ENCODE measurements at places on chromosomes 2 and 18.

GRCh38 chr2:124708661-124709060 lies 683.6 kb downstream of the CNTNAP5 start:
- no peak for DNase-seq

DNA sequence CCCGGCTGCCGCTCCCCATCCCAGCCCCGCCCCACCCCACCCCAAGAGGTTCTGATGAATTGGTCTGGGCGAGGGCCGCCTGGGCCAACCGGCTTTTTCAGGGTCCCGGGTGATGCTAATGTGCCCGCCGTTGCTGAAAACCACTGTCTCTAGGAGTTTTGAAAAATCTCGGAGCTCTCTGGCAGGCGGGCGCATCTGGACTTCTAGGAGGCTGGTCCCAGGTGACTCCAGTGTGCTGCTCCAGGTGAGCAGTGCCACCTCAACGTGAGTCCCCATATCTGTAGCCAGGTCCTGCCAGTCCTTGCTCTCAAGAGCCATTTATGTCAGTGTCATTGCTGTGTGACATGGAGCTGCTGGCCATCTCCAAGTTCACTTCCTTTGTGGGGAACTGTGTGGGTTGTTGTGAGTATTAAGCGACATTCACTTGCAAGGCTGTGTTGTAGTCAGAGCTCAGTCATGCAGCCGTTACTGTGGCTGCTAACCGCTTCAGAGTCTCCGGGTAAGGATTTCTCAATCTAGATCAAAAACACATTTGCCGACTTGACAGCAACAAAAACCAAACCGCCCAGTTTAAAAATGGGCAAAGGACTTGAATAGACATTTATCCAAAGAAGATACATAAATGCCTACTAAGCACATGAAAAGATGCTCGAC lies at the start of gene RFX8:
Gene RFX8 (minus strand): TSS at position 382 of the 654 bp plus-strand sequence. CDS start 8,264 bp downstream, outside the sequence.
- no peak for DNase-seq

DNA sequence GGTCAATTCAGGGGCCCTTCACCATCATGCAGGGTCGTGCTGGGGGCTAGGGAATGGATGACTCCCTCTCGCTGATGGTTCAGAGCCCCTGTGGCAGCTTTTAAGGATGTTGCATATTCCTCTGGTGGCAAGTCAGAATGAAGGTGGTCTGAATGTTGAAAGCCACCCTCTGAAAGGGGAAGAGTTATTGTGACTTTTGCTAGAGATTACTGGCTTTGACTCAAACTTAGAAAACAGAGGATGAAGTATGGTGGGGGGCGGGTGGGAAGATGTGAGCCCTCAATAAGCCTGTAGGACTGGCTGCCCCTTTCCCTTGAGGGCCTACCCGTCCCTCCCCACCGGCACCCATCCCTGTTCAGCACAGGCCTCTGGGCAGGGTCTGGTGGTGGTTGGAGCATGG lies 23.2 kb downstream of the MC2R start:
- no peak for DNase-seq

DNA sequence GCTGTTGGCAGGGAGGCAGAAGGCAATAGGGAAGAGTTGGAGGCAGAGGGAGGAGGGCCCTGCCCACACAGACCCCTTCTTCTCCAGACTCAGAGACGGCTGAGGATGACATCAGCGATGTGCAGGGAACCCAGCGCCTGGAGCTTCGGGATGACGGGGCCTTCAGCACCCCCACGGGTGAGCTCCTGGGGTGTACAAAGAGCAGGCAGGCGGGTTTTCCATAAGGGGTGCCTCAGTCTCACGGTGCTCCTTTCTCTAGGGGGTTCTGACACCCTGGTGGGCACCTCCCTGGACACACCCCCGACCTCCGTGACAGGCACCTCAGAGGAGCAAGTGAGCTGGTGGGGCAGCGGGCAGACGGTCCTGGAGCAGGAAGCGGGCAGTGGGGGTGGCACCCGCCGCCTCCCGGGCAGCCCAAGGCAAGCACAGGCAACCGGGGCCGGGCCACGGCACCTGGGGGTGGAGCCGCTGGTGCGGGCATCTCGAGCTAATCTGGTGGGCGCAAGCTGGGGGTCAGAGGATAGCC lies 10.0 kb downstream of the SPEG start:
- DNase-seq, result no peak

DNA sequence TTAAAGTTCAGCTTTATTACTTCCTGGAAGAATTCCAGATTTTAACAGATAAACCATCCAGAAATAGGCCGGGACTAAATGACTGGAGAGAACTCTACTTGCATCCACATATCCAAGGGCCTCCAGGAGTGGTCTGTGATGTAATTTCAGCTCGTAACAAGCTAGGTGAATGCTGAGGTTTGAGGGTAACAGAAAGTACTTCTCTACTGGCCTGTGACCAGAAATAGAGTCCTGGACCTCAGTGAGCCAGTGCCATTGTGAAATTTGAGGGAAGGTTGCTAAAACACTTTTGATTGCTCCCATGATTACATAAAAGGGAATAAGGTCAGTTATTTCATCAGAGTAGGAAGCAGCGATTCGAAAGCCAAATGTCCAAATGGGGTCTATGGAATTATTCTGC lies 158.1 kb downstream of the DOCK10 start:
- DNase-seq, result no peak

- DNase-seq, result no peak
These were observed 127.6 kb upstream of the SPOPL start for GRCh38 chr2:138373993-138374408.

- no peak for DNase-seq
These were observed 201.8 kb upstream of the FN1 start for GRCh38 chr2:215637651-215638050.

Measured in activated T-helper 1 cell treated with anti-CD3 and anti-CD28 coated beads, Interleukin-2, amount 50 U/mL, for 16 hours (primary cell).